ENCODE measurements at places on chromosomes 3 and 15.
A peak's percentile ranks its signal among the peaks of the same experiment; 100 is the strongest.

DNA sequence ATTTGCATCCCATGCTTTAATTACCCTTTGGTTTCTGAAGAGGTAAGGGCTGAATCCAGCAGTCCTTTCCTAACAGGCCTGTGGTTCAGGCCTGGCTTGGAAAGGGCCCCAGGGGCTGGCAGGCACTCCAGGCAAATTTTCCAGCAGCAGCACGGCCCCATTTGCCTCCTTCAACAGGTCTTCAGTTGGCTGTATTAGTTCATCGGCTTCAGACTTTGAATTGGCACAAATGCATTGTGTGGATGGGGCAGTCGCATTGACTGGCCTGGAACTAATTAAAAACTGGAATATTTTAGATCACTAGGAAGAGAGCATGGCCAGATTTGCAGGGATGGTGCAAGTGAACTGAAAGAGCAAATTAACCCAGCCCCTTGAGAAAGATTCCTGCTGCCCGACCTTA, 207.8 kb upstream of the MCTP2 start:
- no peaks in the 10 kb centered on the region for H3K36me3 ChIP-seq
- no peaks in the 10 kb centered on the region for H3K27me3 ChIP-seq
- no peak for DNase-seq
- no peak overlapping the region for H3K4me3 ChIP-seq

GRCh38 chr3:117193390-117193789, 483.8 kb downstream of the TUSC7 start:
- DNase-seq = no peak
- H3K36me3 ChIP-seq = no peaks in the 10 kb centered on the region
- no peak overlapping the region for H3K4me3 ChIP-seq
- H3K27ac ChIP-seq = no peak overlapping the region

GRCh38 chr3:36444909-36445308, 64.6 kb downstream of the STAC start:
- no peak for DNase-seq
- no peak overlapping the region for H3K27ac ChIP-seq
- no peaks in the 10 kb centered on the region for H3K4me1 ChIP-seq
- no peaks in the 10 kb centered on the region for H3K36me3 ChIP-seq
- H3K27me3 ChIP-seq = no peaks in the 10 kb centered on the region

GRCh38 chr3:192187485-192188051, 539.8 kb downstream of the FGF12 start:
- H3K27ac ChIP-seq = no peak overlapping the region
- no peaks in the 10 kb centered on the region for H3K36me3 ChIP-seq
- no peaks in the 10 kb centered on the region for H3K27me3 ChIP-seq
- H3K4me1 ChIP-seq = no peaks in the 10 kb centered on the region

DNA sequence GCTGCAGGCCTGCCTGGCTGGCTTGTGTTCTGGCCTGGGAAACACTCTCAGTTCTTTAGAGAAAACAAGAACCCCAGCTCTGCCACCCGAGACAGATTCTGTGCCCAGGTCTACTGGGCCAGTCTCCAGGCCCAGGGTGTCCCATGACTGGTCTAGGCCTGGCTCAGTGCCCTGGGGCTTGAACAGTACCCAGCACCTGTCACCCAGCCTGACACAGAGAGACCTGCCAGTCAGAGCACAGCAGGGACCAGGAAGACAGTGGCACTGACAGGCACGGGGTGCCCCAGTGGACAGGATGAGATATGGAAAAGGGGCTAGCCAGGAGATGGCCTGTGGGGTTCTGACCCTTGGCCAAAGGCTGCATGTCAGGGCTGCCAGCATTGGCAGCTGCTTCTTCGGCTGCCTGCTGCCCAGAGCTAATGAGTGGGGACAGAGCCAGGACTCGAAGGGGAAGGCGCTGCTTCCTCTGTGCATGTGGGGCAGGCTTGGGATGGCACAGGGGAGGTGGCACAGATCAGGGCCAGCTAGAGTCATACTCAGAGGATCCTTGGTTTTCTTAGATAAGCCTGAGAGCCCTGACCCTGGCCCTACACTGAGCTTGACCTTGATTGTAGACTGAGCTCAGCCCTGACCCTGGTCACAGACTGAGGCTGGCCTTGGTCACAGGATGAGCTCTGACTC, 15.1 kb downstream of the CCDC33 start:
- H3K4me3 ChIP-seq = no peak overlapping the region
- no peak overlapping the region for H3K27ac ChIP-seq
- no peak for DNase-seq
- peaks cover 5% of the 10 kb centered on the region for H3K4me1 ChIP-seq
- no peaks in the 10 kb centered on the region for H3K27me3 ChIP-seq
- H3K36me3 ChIP-seq = no peaks in the 10 kb centered on the region

- H3K36me3 ChIP-seq = no peaks in the 10 kb centered on the region
- no peak for DNase-seq
- no peaks in the 10 kb centered on the region for H3K4me1 ChIP-seq
- no peaks in the 10 kb centered on the region for H3K27me3 ChIP-seq
Observed at GRCh38 chr15:55914446-55914845, 79.0 kb downstream of the NEDD4 start.

DNA sequence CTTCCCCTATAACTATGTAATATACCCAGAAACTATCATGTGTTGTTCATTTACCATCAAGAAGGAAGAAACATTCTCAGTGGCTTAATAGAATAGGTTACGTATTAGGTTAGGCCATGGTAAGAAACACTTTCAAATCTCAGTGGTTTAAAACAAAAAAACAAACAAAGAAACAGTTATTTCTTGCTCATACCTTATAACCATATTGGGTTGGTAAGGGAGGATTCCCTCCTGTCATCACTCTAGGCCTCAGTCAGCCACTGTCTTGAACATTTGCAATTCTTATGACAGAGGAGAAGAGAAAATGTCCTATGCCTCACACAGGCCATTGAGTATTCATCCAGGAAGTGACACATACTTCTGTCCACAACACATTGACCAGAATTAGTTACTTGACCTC, 727.7 kb upstream of the NECTIN3 start:
- no peak overlapping the region for H3K27ac ChIP-seq
- H3K4me1 ChIP-seq = no peaks in the 10 kb centered on the region
- H3K27me3 ChIP-seq = no peaks in the 10 kb centered on the region
- no peaks in the 10 kb centered on the region for H3K36me3 ChIP-seq

- no peaks in the 10 kb centered on the region for H3K36me3 ChIP-seq
- no peaks in the 10 kb centered on the region for H3K4me1 ChIP-seq
- no peak for DNase-seq
Observed at GRCh38 chr3:172606021-172606420, 82.8 kb upstream of the TNFSF10 start.

- no peak overlapping the region for H3K4me3 ChIP-seq
- no peak for DNase-seq
- no peaks in the 10 kb centered on the region for H3K27me3 ChIP-seq
- H3K4me1 ChIP-seq = no peaks in the 10 kb centered on the region
- no peak overlapping the region for H3K27ac ChIP-seq
Observed at GRCh38 chr15:99424978-99425656, 140.7 kb upstream of the MEF2A start.

GRCh38 chr3:43477600-43477999, 144.2 kb downstream of the ANO10 start:
- no peaks in the 10 kb centered on the region for H3K36me3 ChIP-seq
- no peak overlapping the region for H3K27ac ChIP-seq
- H3K4me3 ChIP-seq = no peak overlapping the region
- H3K4me1 ChIP-seq = 0 out of 2 replicates have a peak, but pooled peaks cover 2% of the 10 kb centered on the region

DNA sequence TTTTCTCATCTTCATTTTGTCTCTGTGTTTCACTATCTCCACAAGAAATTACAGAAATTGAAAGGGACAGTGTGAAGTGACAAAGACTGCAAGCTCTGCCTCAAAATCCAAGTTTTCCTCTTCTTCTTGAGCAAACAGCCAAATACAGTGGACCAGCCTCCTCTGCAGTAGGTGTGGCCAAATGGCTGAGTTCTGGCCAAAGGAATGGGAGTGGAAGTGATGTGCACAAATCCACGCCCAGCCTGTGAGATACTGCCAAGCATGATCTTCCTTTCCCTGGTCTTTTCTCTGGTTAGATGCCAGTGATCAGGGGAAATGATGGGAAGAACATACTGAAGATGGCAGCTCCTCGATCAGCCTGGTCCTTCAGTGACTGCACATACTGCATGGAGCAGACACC, 111.0 kb upstream of the CPNE4 start:
- no peaks in the 10 kb centered on the region for H3K36me3 ChIP-seq
- H3K27ac ChIP-seq = no peak overlapping the region
- no peak for DNase-seq
- H3K4me3 ChIP-seq = no peak overlapping the region

DNA sequence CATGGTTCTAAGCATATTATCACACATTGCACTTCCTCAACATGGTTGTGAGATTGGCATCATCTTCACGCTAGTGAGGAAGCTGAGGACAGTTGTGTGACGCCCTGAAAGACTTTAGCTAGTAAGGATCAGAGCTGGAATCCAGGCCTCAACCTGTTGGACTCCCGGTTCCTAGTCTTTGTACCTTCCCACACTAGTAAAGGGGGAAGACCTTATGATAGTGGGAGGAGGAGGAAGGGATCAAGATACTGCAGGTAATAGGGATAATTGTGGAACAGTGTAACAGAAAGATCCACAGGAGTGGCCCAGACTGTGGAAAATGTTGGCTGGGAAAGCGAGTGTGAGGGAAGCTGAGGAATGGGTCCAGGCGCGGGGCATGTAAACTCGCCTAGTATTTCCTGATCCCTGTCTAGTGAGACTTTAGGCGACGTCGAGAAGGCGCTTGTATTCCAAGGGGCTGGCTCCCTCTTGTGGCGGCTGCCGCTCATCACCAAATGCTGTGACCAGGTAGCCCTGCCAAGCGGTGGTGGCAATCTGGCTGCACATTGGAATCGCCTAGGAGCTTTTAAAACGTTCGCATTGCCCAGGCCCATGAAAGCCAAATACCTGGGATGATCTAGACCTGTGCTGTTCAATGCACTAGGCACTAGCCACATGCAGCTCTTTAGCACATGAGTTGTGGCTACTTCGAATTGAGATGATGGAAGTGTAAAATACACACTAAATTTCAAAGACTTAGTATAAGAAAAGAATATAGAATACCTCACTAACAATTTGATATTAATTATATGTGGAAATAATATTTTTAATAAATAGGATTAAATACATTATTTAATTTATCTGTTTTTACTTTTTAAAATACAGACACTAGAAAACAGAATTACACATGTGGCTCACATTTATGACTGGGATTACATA, 38.8 kb upstream of the CLDN18 start:
- H3K36me3 ChIP-seq = no peaks in the 10 kb centered on the region
- H3K4me3 ChIP-seq = no peak overlapping the region

GRCh38 chr15:40435710-40436089, 5.1 kb upstream of the BAHD1 start:
- no peak overlapping the region for H3K27ac ChIP-seq
- H3K4me3 ChIP-seq = peak overlapping the region; percentile 55
- no peak for DNase-seq
- peaks cover 16% of the 10 kb centered on the region for H3K4me1 ChIP-seq
- H3K36me3 ChIP-seq = no peaks in the 10 kb centered on the region

DNA sequence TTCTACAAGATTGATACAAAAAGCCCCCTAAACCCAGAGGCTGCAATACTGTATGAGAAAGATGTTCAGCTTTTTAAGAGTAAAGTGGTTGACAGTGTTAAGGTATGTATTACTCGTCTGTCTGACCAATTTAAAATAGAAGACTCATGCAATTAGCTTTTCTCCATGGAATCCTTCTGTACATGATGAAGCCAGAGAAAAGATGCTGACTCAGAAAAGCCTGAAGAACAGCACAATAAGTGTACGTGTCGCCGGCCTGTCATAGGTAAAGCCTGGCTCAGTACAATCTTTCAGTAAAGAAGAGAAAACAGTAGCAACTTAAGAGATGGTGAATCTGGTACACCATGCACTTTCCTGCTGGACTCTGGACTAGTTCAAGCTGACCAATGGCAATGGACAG, 16.4 kb downstream of the NEK4 start:
- H3K4me1 ChIP-seq = no peaks in the 10 kb centered on the region
- no peak overlapping the region for H3K4me3 ChIP-seq
- no peaks in the 10 kb centered on the region for H3K27me3 ChIP-seq
- no peak overlapping the region for H3K27ac ChIP-seq
